ENCODE measurements at places on chromosomes 7 and 10. TPM values are rescaled to one million over a fixed set of nuclear protein-coding genes. Genes with fewer than 3 reads are reported as not detected.

Gene DLX6
- not detected for polyA plus RNA-seq

Gene MKLN1
- 36.3 TPM for polyA plus RNA-seq

Gene HHEX
- 7.7 TPM for polyA plus RNA-seq

Gene PDE6C
- 0.53 TPM for polyA plus RNA-seq

Gene SOSTDC1
- polyA plus RNA-seq: 25.6 TPM

Gene ABHD11
- polyA plus RNA-seq: 14.4 TPM

Gene HTR7
- 0.05 TPM for polyA plus RNA-seq

Gene KIAA1549
- 8.2 TPM for polyA plus RNA-seq

Gene NUDCD3
- polyA plus RNA-seq: 67.8 TPM

Gene OR9A2
- not detected for polyA plus RNA-seq

Gene RBP3
- polyA plus RNA-seq: 0.08 TPM

Gene KCNMA1
- 20.2 TPM for polyA plus RNA-seq

Gene HABP2
- not detected for polyA plus RNA-seq

DNA sequence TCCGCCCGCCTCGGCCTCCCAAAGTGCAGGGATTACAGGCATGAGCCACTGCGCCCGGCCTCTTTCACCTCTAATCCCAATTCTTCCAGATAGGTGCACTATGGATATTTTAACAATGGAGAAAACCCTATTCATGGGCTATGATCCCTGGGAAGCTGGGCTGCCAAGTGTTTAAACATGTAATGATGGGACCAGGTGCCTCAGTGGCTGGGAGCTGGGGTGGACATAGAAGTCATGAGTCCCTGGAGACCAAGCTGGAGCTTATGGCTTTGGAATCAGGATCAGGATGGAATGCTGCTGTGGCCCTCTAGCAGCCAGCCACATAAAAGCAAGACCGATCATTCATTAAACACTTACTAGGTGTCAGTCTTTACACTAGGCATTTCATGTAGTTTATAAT lies 41.8 kb upstream of the IGFBP3 start:
- no peak for DNase-seq

DNA sequence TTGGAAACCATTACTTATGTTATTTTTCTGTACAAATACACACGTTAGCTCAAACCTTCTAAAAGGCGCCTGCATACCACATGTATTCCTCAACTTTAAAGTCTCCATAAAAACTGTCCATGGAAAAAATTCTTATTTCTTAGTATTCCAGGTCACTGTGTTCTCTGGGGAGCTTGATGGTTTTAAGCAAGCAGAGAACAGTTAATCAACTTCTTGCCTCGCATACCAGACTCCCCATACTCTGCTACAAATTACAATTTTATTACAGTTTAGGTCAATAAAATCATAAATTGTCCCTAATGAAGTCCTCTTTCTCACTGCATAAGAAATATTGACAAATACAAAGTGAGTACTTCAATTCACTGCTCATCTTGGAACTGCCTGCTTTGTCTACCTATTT lies 77.0 kb upstream of the GPR22 start:
- DNase-seq: no peak

DNA sequence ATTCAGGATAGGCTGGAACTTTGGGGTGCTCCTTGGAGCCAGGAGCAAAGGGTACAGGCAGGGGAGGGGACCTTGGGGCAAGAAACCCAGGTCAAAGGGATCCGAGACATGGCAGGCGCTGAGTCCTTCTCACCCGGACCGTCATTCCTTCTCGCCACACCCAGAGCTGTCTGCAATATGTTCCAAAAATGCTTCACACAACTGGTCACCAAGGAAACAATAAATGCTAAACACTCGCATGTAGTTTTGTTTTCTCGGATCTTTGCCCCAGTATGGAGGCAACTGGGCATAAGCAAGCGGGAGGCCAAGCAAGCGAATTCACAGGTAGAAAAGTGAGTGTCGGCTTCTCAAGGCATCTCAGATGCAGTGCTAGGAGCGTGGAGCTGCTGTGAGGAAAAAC lies 80.8 kb downstream of the PIP4K2A start:
- DNase-seq: no peak

- DNase-seq: peak; percentile 96
These were observed at the start of gene VIM for GRCh38 chr10:17228091-17229015. VIM (plus strand) TSS chr10:17228241; CDS start chr10:17229423, 1,182 bp downstream.

- DNase-seq: no peak
These were observed 27.9 kb downstream of the LRRC20 start for GRCh38 chr10:70354556-70354955.

DNA sequence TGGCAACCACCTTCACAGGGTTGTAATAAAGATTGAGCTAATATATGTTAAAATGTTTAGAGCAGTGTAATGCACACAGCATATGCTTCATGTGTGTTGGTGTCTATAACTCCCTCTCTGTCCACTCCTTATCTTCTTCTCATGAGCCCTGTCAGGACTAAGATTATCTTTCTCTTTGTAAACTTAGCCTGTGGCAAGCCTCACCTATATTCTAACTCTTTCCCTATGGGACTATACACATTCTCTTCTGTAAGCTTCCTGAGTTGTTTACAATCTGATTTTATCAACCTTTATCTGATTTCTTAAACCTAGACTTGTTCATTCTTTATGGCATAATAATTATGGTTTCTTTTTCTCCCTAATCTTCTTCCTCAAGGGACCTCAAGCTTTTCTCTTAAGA lies 2.4 kb upstream of the PIP start:
- DNase-seq: no peak

DNA sequence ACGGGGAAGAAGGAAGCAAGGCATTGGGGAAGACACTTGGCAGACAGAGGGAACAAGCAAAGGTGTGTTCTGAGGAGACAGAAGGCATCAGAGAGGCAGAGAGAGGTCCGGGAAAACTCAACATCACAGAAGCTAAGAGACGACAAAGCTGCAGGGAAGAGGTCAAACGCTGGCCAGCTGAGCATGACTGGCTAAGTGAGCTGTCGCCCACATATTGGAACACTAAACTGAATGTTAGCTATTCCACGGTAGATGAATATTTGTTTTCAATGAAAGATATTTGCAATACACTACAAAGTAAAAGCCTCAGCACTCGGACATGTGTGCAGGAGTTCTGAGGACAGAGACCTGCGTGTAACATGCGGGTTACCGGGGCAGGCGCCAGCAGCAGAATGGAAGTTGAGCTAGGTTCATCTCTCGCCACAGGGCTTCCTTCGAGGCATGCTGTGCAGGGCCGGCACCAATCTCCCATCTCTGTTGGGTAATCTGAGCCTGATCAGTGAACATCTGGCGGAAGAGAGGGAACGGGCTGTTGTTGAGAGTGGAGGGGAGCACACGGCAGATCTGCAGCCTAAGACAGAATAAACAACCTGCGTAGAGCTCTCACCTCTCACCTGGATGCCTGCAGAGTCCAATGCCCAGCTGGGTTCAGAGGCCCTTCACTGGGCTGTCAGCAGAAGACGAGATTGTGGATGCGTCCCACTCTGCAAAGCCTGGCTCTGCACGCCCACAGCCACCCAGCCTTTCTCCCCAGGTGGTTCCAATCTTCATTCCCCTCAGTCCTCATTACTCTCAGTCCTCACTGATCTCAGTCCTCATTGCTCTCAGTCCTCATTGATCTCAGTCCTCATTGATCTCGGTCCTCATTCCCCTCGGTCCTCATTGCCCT lies 35.9 kb downstream of the INSIG1 start:
- no peak for DNase-seq

DNA sequence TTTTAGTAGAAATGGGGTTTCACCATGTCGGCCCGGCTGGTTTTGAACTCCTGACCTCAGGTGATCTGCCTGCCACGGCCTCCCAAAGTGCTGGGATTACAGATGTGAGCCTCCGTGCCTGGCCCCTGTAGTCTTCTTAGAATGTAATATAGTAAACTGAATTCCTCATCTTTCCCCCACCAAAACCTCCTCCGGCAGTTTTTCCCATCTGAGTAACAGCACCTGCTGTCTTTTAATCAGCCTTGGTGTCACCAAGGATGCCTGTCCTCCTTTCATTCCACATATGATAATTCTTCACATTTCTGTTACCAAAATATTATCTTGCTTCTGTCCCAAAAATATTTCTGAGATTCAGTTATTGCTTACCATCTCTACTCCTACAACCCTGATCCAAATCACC lies 80.2 kb downstream of the ZEB1 start:
- no peak for DNase-seq

DNA sequence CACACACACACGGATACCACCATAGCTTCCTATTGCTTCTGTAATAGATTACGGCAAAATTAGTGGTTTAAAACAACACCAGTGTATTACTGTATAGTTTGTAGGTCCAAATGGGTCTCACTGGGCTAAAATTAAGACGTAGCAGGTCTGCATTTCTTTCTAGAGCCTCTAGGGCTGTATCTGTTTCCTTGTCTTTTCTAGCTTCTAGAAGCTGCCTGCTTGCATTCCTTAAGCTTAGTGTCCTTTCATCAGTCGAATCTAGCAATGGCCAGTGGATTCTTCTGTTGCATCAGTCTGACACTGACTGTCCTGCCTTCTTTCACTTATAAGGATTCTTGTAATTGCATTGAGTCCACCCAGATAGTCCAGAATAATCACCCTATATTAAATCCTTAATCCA lies 882.3 kb downstream of the PCDH15 start:
- DNase-seq: no peak

- DNase-seq: no peak
These were observed 349.7 kb upstream of the SEMA3C start for GRCh38 chr7:81268551-81268950.

GRCh38 chr7:96426027-96426426 lies 104.1 kb upstream of the SLC25A13 start:
- DNase-seq: no peak

GRCh38 chr10:43076311-43076875 lies 476 bp upstream of the RET start:
- no peak for DNase-seq

GRCh38 chr7:28316489-28316888 lies 95.8 kb upstream of the CREB5 start:
- DNase-seq: no peak

DNA sequence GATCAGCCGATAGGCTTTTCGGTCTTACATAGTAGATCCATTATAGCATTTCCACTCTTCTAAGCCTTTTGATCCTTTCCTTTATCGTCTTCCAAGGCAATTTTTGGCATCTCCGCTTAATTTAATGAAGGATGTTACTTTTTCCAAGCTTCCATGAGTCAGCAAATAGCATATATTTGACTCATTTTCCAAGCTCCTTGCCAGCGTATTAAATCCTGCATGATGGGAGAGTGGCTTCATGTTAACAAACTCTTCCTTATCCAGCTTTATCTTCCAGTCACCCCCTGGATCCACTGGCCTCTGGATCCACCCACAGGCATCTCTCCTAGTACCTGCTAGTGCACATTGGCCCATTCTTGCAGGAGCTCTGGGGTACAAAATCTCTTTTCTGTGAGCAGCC lies 13.0 kb downstream of the OR9A2 start:
- DNase-seq: peak; percentile 49

- peak; percentile 79 for DNase-seq
These were observed 734 bp downstream of the PTPN12 start for GRCh38 chr7:77537778-77538280.

GRCh38 chr10:132117636-132118190 lies 52.0 kb downstream of the JAKMIP3 start:
- DNase-seq: no peak

DNA sequence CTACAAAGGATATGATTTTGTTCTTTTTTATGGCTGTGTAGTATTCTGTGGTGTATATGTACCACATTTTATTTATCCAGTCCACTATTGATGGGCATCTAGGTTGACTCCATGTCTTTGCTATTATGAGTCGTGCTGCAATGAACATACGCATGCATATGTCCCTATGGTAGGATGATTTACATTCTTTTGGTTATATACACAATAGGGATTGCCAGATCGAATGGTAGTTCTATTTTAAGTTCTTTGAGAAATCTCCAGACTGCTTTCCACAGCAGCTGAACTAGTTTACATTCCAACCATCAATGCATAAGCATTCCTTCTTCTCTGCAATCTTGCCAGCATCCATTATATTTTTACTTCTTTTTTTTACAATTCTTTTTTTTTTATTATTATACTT lies 35.6 kb upstream of the FAM13C start:
- DNase-seq: no peak
